ENCODE measurements at places on chromosomes 5 and 9.

DNA sequence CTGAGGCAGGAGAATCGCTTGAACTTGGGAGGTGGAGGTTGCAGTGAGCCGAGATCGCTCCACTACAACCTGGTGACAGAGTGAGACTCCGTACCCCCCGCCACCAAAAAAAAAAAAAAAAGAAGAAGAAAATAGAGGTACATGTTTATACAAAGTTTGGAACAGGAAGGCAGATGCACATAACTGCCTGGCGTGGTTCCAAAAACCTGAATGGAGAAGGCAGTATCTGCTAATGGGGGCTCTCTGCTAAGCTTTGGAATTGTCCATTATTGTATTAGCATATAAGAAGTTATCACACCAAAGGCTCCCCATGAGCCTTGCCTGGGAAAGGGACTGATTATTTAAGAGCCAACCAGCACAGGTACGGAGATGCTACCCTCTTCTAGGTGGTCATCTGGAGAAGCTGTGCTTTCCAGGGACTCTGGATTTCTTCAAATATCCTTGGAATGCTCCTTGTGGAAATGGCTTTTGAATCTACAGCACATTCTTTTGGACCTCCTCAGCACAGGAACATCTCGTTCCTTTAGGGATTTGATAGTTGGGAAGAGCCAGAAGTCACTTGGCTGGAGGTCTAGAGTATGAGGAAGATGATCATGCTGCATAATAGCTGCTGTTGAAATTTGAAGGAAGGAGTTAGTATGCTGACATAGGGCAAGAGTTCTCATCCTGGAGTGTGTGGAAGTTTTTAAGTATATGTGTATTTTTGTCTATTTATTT is 42.5 kb upstream of the ABCA1 start:
- DNase-seq = no peak

GRCh38 chr5:139551191-139551889 is 9.8 kb upstream of the UBE2D2 start:
- DNase-seq = no peak

DNA sequence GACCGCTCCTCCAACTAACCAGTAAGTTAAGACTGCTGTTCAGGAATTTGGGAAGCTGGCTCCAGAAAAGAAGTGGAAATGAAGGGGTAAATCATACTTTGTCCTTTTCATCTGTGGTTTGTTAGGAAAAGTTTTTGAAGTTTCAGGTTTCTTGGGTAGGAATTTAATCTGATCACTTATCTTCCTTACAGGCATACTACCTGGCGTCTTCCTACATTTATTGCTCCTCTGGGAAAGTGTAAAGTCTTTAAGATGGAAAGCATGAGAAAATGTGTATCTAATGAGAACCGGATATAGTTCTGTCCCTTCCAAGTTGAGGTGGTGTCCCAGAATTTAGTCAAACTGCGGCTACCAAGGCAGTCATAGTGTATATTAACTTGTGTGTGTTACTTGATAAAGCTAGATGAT is 1.3 kb downstream of the RASA1 start:
- DNase-seq = no peak

GRCh38 chr5:78132507-78132906 is 162.0 kb downstream of the AP3B1 start:
- no peak for DNase-seq

DNA sequence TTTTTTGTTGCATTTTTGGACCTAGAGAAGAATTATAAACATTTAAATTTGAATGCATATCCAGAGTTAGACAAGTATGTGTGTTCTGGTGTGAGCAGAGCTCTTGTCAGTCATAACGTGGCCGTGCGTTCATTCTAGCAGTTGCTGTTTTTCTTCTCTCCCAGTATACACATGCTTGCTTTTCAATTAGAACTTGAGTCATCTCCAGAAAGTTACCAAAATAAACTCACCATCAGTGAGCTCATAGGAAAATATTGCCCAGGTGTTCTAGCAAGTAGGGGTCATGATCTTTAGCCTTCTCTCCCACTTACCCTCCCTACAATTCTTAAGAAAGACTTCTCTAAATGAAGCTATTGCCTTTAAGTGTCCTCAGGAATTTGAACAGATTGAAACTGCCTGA is 247.5 kb upstream of the TUT7 start:
- DNase-seq = no peak

GRCh38 chr5:160133071-160133917 is 14.0 kb upstream of the PWWP2A start:
- no peak for DNase-seq

DNA sequence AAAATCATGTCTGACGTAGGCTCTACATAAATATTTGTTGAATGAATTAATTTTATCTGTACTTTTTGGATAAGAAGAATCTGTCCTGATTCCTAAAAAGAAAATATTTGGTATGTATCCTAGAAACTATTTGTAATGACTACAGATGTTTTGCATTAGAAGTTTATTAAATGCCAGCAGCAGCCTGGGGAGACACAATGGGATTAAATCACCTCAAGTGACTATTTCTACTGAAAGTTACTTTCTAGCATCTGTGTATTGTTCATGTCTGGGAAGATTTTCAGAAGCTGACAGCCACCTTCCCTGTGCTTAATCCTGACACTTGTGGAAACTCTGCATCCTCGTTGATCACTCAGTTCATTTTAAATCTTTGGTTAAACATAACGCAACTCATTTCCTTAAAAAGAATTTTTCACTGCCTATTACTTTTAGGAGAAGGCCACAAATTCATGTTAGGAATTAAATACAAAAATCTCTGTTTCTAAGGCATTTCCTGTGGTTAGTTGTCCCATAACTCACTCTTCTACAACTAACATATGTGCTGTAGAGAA is 209.3 kb upstream of the PPP1R2B start:
- DNase-seq = no peak

DNA sequence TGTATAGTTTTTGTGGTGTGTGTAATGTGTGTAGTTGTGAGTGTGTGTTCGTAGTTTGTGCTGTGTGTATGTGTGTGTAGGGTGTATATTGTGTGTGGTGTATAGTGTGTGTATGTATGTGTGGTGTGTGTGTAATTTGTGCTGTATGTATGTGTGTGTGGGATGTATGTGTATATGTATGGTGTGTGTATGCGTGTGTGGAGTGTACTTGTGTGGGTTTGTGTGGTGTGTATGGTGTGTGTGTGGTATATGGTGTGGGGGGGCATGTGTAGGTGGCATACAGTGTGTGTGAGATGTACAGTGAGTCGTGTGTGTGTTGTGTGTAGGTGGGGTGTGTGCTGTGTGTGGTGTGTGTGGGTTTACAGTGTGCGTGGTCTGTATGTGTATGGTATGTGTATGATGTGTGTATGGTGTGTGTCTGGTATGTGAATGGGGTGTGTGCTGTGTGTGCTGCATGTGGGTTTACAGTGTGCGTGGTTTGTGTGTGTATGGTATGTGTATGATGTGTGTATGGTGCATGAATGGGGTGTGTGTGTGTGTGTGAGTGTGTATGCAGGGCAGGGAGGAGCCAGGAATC is 125.2 kb downstream of the GADD45G start:
- DNase-seq = no peak

DNA sequence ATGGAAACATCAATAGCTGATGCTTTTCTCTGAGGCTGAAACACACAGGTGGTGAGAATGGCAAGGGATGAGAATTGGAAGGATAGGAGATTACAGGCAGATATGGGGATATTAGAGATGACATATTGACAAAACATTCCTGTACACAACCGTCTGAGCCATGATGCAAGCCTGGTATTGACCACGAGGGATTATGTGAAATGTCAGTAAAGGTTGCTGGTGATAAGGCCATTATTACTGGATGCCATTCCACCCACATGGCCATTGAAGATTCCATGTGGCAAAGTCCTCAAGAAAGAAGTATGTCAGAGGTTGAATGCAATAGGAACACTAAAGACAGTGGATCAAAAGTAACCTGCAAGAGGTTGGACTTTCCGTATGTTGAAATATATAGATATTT is 15.7 kb downstream of the GRAMD2B start:
- DNase-seq = no peak

DNA sequence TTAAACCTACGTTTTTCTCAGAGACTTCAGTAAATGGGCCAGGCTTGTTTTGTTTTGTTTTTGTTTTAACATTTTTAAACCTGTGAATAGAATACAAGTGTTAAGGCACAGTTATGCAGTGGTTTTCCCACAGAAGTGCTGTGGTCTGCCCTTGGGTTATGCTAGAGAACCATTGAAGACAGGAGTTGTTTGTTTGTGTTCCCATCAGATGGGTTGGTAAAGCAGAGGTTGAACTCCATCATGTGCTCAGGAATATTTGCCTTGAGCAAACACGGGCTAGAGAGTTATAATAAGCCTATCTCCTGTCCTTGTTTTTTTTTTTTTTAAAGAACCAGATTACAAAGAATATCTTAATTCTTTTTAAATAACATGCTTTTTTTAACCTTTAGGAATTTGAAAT is 28.5 kb downstream of the RHOBTB3 start:
- no peak for DNase-seq

DNA sequence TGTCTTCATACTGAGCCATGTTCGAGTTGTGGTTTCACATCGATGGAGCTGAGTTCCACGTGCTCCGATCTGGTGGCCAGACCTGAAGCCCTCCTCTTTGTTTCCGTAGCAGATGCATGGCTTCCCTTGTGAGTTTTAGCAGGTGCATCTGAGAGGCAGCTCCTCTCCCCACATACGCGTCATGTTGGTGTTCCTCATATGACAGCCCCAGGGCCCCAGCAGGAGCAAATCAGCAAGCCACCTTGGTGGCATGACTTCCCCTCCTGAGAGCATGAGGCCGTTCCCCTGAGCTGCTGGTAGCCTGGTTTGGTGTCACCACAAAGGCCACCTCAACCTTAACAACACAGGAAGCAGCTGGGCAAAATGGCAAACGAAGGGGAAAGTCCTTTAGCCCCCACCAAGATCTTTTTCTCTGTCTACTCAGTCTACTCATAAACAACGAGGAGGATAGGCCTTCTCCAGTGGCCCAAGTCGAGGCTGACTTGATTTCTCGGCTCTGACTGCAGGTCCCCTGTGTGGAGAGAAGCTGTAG is 5.9 kb downstream of the CYFIP2 start:
- peak; percentile 69 for DNase-seq

DNA sequence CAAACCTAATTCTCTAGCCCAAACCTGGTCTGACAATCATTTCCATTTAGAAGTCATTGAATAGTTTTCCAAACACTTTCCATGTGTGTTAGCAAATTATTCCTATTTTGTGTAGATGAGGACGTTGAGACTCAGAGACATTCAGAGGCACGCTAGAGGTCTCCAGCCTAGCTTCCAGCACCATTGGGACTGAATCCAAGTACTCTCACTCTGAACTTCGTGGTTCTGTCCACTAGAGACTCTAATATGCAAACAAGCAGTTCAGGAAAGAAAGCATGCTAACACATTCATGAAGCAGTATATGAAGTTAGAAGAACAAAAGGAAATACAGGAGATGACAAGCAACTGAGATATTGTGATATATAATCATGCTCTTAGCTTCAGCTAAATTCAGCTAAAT is 354.8 kb downstream of the NTRK2 start:
- DNase-seq = no peak

DNA sequence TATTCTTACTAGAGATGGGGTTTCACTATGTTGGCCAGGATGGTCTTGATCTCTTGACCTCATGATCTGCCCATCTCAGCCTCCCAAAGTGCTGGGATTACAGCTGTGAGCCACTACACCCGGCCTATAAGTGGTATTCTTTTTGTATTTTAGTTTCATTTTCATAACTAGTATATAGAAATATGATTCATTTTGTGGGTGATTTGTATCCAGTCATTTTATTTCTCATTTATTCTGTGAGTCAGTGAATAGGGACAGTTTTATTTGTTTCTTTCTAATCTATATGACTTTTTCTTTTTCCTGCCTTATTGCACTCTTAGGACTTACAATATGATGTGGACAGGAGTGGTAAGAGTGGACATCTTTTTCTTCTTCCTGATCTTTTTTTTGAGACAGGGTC is 112.9 kb downstream of the AOPEP start:
- DNase-seq = no peak
